ENCODE measurements at places on chromosomes 5 and 9. TPM values are rescaled to one million over a fixed set of nuclear protein-coding genes. Genes with fewer than 3 reads are reported as not detected.
A peak's percentile ranks its signal among the peaks of the same experiment; 100 is the strongest.

GRCh38 chr5:125093776-125094175, 347.3 kb upstream of the ZNF608 start:
- DNase-seq, result peak; percentile 27

GLRA1 gene
- not detected for total RNA-seq

PPP1R2B gene
- 0.10 TPM for total RNA-seq

GRCh38 chr9:7088611-7089010, 330.8 kb downstream of the KDM4C start:
- DNase-seq, result no peak

RLN2 gene
- not detected for total RNA-seq

DNA sequence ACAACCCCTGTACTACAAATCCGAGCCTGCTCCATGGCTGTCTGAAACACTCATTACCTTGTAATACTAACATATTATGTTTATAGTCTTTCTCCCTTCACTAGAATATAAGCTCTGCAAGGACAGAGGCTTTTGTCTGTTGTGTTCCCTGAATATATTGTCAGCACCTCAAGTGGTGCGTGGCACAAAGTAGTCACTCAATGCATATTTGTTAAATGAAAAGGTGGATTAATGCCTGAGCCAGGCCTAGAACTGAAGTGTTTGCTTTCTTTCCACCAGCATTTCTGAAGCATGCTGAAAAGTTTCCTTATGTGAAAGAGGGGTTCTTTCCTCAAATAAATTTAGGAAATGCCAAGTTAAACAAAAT, 36.3 kb downstream of the ELL2 start:
- no peak for DNase-seq

DNA sequence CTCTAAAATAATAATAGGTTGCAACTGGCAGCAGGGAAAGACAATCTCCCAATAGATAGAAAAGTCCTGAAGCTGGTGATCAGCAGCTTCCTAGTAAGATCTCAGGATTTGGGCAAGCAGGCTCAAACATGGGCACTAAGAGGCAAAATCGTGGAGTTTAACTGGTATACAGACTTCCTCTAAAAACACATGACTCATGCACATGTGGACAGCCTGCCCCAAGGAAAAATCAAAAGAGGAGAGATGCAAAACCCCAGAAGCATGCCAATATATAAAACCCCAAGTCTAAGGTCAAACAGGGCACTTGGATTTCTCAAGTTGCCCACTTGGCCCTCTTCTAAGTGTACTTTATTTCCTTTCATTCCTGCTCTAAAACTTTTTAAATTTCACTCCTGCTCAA, 62.8 kb downstream of the CDKN2A start:
- DNase-seq, result no peak

GRCh38 chr9:113628621-113629020, 165.1 kb downstream of the RGS3 start:
- DNase-seq, result no peak

GALNT12 gene
- total RNA-seq, result 3.3 TPM

EPB41L4B gene
- total RNA-seq, result 27.8 TPM

- no peak for DNase-seq
These were observed 27.2 kb upstream of the FBP1 start for GRCh38 chr9:94666364-94667099.

- DNase-seq, result no peak
These were observed 15.2 kb downstream of the TMEM171 start for GRCh38 chr5:73135429-73136054.
